RKO (cell line): ENCODE measurements at places on chromosomes 3 and 15.

- DNase-seq: no peak
These were observed 418.6 kb upstream of the MDFIC2 start for GRCh38 chr3:70731046-70731445.

GRCh38 chr3:56197259-56197965 lies 270.9 kb downstream of the ERC2 start:
- DNase-seq: no peak

GRCh38 chr3:194381460-194381875 lies 11.9 kb upstream of the LRRC15 start:
- no peak for DNase-seq

DNA sequence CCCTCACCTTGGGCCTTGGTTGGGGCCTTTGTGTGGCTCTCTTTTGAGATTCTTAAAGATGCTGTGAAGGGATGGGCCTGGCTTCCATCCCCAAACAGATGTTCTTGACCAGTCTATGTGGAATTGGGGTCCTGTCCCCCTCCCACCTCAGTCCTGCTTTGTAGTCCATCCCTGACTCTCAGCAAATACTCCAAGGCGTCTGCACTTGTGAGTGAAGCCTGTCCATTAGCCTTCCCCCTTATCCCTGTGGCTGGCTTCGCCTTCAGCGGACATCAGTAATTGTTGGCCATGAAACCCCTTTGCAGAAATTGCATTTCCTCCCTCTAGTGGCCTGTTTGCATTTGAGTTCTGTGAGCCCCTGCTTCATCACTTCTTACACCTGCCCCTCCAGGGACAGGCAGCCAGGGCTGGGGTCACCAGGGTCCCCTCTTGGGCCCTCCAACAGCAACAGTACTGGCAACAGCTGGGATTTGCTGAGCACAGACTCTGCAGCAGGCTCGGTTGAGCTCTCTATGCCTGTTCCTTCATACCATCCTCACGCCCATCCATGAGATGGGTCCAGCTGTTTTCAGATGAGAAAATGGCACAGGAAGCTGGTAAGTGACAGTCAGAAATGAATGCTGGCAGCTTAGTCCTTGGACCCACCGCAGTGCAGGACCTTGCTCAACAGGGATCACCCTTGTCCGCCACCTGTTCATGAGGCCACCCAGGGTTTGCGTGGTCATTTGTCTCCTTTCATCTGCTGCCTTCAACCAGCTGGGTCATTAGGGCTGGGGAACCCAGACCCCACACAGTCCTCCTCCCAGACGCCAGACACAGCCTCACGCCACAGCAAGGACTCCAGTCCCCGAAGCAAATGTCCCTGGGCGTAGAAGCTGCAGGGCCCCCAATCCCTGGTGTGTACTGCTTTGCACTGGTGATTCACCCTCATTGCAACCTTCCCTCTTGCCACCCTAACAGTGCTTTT lies 8.9 kb upstream of the LRRK1 start:
- DNase-seq: no peak

DNA sequence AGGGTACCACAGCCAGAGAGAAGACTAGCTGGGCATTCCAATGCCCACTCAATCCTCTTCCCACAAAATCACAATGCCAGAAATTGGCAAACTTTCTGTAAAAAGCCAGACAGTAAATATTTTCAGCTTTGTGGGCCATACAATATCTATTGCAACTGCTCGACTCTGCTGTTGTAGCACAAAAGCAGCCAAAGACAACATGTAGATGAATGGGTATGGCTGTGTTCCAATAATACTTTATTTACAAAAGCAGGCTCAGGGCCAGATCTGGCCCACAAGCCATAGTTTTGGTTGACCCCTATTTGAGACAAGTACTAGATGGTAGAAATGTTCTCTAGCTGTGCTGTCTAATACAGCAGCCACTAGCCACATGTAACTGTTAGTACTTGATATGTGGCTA lies 330.9 kb downstream of the ERC2 start:
- no peak for DNase-seq

- DNase-seq: no peak
These were observed 465.4 kb downstream of the GBE1 start for GRCh38 chr3:81295906-81296577.

DNA sequence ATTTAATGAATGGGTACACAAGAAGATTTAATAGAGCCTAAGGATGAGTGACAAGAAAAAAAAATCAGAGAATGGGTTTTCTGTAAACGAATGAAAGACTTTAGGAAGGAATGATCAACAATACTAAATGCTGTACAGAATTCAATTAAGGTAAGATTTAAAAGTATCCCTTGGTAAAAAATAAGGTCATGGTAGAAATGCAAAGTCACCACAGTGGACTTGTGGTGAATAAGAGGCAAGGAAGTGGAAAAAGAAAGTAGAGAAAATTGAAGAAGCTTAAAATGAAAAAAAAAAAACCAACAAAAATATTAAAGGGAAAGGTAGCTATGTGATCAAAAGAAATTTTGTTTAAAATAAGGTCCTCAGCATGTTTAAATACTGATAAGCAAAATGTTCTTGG lies 82.4 kb downstream of the PLSCR2 start:
- no peak for DNase-seq

GRCh38 chr3:149501524-149501923 lies 27.0 kb downstream of the TM4SF4 start:
- no peak for DNase-seq

DNA sequence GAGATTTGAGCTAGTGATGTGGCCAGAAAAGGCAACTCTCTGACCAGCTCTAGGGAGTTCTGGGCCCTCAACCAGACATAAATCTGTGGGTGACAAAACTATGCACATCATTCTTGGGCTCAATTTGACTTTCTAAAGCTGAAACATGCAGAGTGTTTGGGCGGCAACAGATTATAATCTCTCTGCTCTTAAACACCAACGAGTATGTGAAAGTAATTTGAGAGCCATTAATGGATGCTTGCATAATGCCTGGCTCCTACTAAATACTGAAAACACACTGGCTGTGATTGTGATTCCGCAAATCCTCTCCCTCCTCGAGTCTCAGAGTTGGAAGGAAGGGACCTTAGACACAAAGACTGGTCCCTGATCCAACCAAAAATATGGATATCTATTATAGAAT lies 186.7 kb downstream of the UACA start:
- no peak for DNase-seq

- DNase-seq: no peak
These were observed 437.7 kb downstream of the SI start for GRCh38 chr3:164640591-164640990.

DNA sequence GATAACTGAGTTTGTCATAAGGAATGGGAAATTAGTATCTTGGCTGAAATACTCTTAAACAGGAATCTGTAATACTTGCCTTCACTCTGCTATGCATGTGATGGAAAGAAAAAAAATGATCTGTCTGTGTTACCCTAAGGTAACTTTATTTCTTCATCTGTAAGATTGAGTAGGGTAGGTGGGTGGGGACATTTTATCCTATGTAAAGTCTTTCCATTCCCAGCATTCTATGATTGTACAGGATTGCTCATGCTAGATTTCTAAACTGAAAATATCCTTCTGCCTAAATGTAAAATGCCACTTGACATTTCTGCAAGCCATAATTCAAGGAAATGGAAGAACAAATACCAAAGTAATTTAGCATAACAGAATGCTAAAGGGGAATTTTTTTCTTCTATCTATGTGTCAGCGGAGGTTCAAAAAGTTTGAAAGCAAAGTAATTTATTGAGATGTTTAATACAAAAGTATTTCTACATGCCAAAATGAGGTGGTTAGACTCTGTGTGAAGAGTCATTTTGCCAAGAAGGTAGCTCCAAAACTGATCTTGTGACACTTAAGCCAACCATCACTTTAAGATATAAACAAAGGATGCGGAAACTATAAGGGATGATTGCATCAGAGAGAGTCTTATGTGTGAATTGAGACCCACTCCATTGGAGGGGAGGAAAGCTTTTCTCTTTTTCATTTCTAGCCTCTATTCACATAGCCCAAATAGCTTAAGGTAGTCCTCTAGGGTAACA lies 46.6 kb upstream of the SERPINI2 start:
- DNase-seq: no peak
